ENCODE measurements at places on chromosomes 7 and 10.

GRCh38 chr10:132521041-132521465 is 16.5 kb upstream of the INPP5A start:
- DNase-seq: no peak

DNA sequence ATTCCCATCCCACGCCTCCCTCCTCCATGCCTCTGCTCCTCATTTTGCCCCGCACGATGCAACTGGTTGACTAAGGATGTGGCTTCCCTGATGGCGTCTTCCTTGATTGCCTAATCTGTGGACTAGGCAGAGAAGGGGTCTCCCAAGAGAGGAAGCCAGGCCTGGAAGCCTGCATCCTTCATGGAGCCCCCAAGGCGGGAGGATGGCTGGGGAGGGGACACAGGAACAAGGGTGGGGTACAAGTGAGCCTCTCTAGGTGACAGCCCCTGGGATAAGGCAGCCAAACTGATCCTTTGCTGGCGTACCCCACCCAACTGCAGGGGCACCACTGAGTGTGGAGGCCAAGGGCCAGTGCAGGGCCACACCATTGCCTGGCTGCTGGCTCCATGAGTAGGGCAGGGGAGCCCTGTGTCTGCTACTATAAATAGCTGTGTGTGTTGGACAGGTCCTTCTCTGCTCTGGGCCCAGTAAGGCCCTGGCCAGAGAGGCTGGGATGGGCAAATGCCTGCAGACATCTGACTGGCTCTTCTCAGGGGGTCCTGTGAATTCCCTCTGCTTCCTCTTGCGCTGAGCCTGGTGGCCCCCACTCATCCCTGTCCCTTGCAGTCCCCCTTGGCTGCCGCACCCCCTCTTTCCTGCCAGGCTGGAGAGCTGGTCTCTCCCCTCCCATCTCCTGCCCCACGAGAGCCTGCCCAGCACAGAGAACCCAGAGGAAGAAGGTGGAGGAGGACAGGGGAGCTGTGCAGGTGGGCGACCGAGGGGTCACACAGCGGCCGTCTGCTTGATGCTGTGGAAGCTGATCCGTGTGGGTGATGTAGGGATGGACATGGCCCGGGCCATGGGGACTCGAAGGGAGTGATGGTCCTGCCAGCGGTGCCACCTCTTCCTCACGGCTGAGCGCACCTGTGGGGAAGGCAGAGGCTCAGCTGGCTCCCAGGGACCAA is 29.3 kb downstream of the CRHR2 start:
- DNase-seq: no peak

GRCh38 chr7:405489-406211 is 114.0 kb downstream of the PDGFA start:
- no peak for DNase-seq

GRCh38 chr10:62637249-62638061 is 167.1 kb upstream of the ADO start:
- peak; percentile 45 for DNase-seq

DNA sequence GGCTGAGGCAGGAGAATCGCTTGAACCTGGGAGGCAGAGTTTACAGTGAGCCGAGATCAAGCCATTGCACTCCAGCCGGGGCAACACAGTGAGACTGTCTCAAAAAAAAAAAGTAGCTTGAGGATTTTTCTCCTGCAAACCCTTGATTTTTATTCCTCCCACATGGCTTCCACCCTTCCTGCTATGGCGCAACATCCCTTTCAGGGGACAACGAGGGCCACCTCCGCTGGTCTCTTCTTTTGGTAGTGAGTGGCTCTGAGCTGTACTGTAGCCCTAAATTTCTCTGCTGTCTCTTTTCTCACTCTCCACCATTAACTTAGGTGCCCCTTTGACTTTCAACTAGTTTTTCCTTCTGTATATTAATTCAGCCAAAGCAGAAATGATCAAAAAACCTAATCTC is 113.4 kb downstream of the HIPK2 start:
- DNase-seq: no peak

GRCh38 chr7:135466442-135467206 is 43.3 kb downstream of the CNOT4 start:
- DNase-seq: no peak

DNA sequence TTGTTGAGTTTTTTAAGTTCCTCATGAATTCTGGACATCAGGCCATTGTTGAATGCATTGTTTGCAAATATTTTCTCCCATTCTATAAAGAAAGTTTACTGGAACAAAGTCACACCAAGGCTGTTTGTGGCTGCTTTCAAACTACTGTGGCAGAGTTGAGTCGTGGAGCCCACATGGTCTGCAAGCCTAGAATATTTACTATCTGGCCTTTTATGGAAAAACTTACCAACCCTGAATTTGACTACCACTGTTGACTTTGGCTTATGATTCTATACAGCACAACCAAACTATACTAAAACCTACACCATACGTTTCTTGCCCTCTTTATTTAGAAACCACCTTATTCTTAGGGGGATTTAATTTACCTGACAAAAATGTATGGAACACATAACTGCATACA is 239.1 kb downstream of the KCNMA1 start:
- DNase-seq: no peak

- DNase-seq: no peak
Observed at GRCh38 chr7:98992076-98992475, 113.7 kb downstream of the TRRAP start.

GRCh38 chr10:103890194-103890658 is 27.8 kb downstream of the STN1 start:
- no peak for DNase-seq

GRCh38 chr10:25493122-25493893 is 318.5 kb downstream of the GPR158 start:
- no peak for DNase-seq

DNA sequence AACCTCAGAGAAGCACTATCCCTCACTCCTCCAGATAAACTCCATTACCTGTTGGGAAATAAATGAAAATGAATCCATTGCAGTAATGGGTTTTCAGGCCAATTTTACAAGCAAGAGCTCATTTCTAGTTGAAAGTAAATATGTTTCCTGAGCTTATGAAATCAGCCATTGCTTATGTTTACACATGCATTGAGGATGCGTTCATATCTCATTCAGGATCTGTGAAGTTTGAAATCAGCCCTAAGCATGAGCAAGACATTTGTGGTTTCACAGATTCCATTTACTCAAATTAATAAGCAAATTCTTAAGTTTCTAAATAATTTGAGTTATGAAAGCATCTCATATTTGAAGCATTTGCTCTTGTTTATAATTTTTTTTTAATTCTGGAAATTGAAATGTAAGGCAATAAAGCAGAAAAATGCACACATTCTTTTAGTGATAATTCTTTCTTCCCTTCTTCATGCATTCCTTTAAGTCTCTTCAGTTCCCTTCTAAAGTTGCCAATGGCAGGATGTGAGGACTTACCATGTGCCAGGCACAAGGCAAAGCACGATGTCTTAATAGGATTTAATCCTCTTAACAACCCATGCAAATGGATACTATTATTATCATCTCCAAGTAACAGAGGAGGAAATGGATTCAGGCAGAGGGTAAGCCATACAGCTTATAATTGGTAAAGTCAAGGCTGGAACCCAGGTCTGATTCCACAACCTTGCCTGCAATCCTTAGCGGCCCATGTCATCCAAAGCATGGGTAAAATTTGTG is 35.0 kb upstream of the CTTNBP2 start:
- DNase-seq: no peak

GRCh38 chr7:66557214-66558200 is 71.2 kb upstream of the KCTD7 start:
- DNase-seq: peak; percentile 80

DNA sequence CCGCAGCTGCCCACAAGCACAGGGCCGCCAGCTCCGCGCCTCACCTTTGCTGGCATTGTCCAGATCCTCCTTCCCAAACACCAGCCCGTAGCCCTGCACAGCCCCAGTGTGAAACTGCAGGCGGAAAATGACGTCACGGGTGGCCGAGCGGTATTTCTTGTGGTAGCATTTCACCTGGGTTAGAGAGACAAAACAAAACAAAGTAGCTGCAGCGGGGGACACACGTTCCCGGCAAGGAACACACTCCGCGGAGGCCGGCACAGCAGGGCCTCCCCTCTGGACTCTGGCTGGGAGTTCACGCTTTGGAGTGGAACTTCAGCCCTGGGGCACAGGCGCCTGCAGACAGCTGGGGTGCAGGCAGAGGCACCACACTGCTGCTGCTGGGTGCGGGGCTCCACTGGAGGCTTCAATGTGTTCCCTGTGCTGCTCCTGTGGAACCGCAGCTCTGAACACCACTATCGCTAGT is 181.1 kb downstream of the TNS3 start:
- no peak for DNase-seq

GRCh38 chr7:131166066-131166465 is 161.6 kb upstream of the MKLN1 start:
- no peak for DNase-seq

- DNase-seq: no peak
Observed at GRCh38 chr10:71723311-71723710, 3.7 kb upstream of the C10orf105 start.

DNA sequence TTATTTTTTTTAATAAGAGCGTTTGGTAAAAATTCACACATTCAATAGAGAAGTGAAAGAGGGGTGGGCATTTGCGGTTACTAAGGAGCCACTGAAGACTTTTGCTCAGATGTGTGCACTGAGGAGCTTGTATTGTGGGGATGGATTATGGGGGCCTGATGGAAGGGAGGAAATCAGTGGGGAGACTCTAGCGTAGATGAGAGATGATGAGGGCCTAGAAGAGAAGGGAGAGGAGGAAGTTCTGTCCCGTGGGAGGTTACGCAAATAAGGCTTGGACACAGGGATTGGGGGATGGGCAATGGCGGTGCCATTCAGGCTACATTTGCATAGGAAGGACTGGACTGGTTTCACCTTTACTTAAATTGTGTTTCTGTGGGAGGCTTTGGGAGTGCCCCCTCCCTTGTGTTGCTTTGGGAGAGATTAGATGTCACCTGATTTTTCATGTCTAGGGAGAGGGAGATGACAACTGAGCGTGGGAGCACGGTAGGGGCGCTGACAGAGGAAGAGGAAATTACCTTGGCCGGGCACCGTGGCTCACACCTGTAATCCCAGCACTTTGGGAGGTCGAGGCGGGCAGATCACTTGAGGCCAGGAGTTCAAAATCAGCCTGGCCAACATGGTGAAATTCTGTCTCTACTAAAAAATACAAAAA is 2.2 kb upstream of the HIP1 start:
- DNase-seq: no peak

GRCh38 chr7:120441850-120442249 is 168.9 kb downstream of the KCND2 start:
- DNase-seq: no peak

DNA sequence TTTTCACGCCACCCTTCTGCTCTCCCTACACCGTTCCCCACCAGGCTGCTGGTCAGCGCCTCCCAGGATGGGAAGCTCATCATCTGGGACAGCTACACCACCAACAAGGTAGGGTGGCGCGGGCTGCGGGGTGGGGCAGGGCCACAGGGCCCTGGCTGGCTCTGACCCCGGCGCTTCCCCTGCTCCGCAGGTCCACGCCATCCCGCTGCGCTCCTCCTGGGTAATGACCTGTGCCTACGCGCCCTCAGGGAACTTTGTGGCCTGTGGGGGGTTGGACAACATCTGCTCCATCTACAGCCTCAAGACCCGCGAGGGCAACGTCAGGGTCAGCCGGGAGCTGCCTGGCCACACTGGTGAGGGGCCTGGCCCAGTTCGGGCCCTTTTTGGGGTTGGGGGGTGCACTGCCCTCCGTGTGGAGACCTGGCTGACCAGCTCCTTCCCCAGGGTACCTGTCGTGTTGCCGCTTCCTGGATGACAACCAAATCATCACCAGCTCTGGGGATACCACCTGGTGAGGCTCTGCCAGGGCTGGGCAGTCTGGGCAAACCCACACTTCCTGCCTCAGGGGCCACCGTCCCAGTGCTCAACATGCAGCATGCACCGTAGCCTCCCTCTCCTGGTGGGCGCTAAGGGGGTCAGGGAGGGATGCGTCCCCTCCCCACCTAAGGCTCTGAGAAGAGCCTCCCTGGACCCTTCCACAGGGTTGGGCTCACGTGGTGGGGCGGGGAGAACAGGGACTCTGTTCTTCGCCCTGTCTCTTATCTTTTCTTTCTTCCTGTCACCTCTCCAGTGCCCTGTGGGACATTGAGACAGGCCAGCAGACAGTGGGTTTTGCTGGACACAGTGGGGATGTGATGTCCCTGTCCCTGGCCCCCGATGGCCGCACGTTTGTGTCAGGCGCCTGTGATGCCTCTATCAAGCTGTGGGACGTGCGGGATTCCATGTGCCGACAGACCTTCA is 4.0 kb downstream of the GNB2 start:
- no peak for DNase-seq

DNA sequence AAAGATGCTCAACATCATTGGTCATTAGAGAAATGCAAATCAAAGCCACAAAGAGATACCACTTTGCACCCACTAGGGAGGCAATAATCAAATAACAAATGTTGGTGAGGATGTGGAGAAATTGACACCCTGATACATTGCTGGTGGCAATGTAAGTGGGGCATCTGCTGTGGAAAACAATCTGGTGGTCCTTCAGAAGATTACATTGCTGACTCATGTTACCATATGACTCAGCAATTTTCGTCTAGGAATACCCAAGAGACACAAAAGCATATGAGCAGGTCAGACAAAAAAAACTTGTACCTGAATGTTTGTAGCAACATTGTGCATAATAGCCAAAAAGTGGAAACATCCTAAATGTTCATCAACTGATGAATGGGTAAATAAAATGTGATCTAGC is 4.9 kb upstream of the CLDN3 start:
- DNase-seq: no peak

GRCh38 chr7:110852156-110852940 is 238.6 kb upstream of the LRRN3 start:
- no peak for DNase-seq

- DNase-seq: no peak
Observed at GRCh38 chr10:34126371-34127151, 688.5 kb downstream of the PARD3 start.
